ENCODE measurements at places on chromosomes 5 and 9.

GRCh38 chr9:36486329-36486932 lies 86.3 kb upstream of the MELK start:
- DNase-seq: no peak

GRCh38 chr9:97313746-97314145 lies 6.3 kb downstream of the CCDC180 start:
- no peak for DNase-seq

- DNase-seq: no peak
Measured at GRCh38 chr9:7300484-7300883, 499.1 kb downstream of the DMAC1 start.

GRCh38 chr9:129987047-129987446 lies 55.9 kb downstream of the FNBP1 start:
- no peak for DNase-seq

DNA sequence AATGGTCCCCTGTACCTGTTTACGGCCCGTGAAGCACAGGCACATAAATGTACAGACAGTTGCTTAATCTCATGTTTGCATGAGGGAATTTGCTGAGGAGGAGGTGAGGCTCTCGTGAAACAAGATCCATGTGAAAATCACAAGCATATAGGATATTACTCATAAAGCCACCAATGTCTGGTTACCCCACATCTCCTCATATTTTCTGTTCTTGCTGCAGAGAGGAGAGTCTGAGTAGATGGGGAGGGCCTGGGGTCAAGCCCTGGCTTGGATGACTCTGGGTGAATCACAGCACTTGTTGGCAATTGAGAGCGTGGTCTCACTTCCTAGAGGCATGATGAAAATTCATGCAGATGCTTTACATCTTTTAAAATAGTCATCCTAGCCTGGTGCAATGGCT lies 975 bp downstream of the AGXT2 start:
- no peak for DNase-seq

GRCh38 chr5:132822650-132823480 lies 7.6 kb downstream of the SHROOM1 start:
- no peak for DNase-seq

DNA sequence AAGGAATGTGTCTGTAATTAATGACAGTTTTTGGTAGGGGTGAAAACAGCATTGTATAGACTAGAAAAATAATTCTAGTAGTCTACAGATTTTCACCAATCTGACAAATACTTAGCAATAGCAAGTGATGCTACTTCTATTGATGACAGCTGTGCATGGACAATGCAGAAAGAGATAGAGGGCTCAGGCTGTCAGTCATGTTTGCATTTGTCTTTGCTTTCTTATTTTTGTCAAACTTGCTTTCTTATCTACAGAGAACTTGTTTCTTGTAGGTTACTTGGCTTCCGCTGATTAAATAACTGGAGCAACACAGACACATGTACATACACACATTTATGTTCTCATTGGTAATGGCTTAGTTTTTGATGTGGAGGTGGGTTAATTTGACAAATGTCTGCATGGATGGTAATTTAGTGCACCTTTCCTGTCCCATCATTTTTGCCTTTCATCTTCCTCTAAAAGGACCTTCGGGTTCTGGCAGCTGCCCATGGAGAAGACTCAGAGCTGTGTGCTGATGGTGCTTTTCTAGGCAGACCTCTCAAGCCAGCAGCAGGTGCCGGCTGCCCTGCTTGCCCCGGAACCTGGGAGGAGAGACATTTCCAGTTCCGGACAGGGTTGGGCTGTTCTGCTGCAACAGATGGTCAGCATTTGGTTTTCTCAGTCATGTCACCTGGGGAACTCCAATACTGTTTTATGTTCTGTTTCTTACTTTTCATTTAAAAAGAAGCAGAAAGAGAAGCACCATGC lies 28.8 kb downstream of the CAMK4 start:
- no peak for DNase-seq

DNA sequence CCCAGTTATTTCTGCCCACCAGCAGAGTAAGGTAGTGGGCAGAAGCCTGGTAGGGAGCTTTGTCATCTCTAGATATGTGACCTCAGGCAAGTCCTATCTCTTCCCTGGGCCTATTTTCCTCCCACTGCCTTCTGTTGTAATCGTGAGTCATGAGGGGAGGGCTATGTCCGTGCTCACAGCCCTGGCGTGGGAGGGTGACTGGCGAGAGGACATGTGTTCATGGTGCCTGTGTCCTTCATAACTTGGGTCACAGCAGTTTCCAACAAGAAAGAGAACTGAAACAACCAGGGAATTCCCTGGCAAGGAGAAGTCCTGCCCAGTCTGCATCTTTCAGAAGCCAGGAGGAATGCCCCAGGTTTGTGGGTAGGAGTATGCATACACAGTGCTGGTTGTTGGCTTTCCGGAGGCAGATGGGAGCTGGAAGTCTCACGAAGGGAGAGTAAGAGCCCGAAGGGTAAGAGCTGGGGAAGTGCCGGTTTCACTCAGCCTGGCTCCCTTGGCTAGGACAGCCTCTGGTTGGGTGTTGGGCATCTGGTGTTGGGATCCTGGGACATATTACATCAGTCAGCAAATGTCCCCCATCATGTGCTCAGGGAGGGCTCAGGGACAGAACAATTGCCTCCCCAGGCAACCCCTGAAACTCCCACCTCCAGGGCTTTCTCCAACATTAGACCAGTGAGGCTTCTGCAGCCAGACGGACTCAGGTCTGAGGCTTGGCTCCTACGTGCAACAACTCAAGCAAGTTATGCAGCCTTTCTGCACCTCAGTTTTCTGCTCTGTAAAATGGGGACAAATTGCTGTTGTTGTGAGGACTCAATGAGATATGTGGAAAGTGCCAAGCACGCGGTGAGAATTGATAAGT lies 4.3 kb upstream of the TIFAB start:
- DNase-seq: no peak

DNA sequence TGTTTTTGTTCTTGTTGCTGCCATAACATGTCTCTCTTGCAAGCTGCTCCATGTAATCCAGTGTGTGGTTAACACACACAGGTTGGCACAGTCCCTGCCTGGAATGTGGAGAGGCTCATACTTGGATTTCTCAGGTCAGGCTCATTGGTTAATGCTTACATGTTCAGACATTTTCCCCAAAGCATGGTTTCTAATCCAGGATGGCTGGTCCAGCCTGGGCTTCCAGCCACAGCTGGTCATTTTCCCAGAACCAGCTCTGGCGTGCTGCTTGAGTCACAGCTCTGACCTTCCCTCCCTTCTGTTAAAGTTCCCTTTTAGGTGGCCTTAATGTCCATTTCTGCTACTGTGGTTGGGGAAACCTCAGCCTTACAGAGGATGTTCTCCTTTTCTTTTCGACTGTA lies 294.3 kb downstream of the TAF11L14 start:
- no peak for DNase-seq

DNA sequence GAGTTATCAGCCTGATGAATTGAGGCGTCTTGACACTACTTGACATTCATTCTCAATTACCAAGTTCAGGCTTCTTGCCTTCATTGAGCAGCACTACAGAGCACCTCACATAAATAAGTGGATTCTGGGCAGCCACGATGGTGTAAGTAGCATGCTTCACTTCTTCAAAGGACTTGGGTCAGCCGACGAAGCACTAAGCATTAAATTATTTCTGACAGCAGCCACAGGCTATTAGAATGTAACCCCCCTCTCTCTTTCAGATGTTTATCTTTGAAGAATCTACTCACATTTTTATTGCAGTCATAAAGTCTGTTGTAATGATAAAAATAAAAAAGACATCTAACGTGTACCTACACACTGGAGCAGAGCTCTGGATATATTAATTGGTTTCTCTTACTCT lies 45.9 kb upstream of the VPS13A start:
- DNase-seq: no peak

- no peak for DNase-seq
Measured at GRCh38 chr9:31637265-31637664, 747.2 kb upstream of the ACO1 start.

DNA sequence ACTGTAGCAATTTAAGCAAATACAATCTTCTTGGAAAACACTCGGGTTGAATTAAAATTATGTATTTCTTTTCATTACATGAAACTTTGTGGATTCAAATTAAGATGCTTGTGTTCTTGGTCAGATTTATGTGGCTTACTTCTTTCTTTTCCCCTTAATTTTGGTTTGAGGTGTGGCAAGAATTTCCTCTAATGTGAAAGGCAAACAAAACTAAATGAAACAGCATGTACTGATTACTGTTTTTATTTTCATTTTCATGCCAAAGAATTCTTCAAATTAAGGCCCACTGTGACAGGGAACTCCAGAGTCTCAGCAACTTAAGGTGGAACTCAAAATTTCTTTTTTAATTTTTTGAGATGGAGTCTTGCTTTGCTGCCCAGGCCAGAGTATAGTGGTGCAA lies at the start of gene OMD:
OMD (minus strand) TSS at position 132 of the 400 bp plus-strand sequence. CDS start 6,913 bp downstream, outside the sequence.
- no peak for DNase-seq

Measured in activated T-cell treated with anti-CD3 and anti-CD28 coated beads for 24 hours (primary cell).